ENCODE measurements at places on chromosomes 7 and 10. TPM values are rescaled to one million over a fixed set of nuclear protein-coding genes. Genes with fewer than 3 reads are reported as not detected.

DNA sequence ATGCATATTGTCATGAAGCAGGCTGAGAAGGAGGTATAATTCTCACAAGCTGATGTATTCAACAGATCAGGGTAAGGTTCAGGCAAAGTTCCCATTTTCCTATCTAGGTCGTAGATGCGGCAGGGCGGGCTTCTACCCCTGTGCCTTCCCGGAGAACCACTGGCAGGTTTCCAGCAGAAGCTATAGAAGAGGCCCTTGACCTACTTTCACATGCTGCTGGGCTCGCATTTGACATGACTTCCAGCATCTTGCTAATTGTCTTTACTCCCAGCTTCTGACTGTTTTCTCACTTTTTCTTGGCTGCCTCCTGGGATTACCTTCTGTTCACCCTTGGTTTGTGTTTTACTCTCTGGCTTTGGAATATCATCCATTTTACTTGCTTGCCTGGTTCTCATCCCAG, 32.6 kb upstream of the ORC5 start:
- DNase-seq, result no peak

GRCh38 chr7:35576031-35576573, 118.8 kb downstream of the HERPUD2 start:
- DNase-seq, result no peak

The SLC26A5 gene
- total RNA-seq, result not detected

The NPY gene
- total RNA-seq, result 40.9 TPM

All from occipital lobe (tissue), 3 donors.